ENCODE measurements at places on chromosomes 7 and 10.

DNA sequence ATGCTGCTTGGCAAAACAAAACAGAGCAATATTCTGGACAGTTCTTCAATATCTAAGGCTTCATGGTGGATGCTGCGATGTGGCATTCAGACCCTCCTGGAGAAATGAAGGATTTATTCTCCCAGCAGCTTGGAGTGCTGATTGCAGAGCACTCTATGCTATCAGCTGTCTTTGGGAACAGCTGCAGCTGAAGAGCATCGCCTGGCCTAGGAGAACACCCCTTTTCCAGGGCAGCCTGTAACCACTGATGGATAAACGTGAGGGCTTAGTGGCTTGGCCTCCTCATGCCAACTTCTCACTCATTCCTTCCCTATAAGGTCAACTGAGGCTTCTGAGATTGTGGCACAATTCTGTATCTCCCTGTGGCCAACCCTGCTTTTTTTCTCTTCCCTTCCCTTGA is 638.1 kb upstream of the CNTNAP2 start:
- no peak for DNase-seq

DNA sequence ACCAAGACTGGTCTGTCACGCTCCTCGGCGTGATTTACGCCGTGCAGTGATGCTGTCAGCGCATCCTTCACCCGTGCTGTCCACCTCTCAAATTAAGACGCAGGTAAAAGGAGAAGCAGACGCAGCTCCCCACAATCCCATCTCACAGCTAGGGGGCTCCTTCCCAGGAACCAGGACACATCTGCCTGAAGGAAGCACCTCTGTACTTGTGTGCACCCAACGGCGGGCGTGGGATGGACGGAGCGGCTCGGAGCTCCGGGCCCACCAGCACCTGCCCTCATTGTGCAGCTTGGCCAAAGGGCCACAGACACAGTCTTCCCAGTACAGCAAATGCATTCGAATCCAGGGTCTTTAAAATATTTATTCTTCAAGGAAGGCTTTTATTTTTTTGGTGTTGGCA is 55.3 kb downstream of the STK32C start:
- DNase-seq, result no peak

DNA sequence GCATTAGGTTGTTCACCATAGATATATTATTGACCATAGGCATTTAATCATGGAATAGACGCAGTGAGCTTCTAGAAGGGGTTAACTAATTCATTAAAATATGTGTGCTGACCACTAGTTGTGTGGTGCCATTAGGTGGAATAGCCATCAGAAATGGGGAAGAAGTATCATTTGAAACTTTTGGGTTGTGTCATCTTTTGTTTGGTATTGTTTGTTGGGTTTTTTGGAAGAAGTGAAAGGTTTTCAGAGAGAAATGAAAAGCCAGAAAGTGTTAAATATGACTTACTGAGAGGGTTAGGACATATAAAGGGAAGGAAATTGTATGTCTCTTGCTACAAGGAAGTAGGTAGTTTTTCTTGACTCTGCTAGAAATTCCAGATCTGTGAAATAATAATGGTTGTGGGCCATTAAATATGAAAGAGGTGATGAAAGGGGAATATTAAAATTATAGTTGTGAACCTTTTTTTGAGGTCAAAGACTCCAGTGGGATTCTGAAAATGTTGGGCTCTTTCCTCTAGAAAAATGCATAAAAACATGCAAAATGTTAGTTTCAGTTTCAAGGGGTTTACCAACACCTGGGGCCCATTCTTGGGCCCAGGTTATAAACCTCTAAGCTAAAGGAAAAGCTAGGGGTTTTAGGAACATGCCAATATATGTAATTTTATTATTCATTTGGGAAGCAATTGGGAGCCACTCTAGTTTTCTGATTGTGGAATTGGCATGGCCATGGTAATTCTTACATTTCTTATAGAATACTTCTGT is 348.5 kb downstream of the BBS9 start:
- DNase-seq, result no peak

- DNase-seq, result no peak
Observed at GRCh38 chr7:142875456-142875855, 10.1 kb downstream of the TRPV6 start.

DNA sequence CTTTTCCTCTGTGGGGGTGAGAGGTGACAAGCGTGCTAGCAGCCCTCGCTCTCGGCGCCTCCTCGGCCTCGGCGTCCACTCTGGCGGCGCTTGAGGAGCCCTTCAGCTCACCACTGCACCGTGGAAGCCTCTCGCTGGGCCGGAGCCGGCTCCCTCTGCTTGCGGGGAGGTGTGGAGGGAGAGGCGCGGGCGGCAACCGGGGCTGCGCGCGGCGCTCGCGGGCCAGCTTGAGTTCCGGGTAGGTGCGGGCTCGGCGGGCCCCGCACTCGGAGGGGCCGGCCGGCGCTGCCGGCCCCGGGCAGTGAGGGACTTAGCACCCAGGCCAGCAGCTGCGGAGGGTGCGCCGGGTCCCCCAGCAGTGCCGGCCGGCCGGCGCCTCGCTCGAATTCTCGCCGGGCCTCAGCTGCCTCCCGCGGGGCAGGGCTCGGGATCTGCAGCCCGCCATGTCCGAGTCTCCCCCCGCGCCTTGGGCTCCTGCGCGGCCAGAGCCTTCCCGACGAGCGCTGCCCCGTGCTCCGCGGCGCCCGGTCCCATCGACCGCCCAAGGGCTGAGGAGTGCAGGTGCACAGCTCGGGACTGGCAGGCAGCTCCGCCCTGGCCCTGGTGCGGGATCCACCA is 352.8 kb upstream of the PODXL start:
- DNase-seq, result no peak

DNA sequence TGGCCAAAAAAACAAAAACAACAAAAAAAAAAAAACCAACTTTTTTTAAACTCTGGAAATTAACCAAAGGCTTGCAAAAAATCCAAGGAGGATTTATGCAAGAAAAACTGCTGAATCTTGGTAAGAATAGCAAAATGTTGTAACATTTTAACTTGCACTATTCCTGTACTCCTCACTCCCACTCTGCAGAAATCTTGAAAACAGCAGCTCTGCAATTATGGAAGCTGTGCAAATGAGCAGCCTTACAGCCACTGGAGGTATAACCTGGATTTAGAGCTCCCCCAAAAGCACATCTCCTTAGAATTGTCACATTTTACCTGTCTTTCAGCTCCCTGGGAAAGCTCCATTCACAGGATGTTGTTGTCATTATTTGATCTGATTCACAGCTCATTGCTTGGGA is 41.8 kb upstream of the LRGUK start:
- DNase-seq, result no peak

DNA sequence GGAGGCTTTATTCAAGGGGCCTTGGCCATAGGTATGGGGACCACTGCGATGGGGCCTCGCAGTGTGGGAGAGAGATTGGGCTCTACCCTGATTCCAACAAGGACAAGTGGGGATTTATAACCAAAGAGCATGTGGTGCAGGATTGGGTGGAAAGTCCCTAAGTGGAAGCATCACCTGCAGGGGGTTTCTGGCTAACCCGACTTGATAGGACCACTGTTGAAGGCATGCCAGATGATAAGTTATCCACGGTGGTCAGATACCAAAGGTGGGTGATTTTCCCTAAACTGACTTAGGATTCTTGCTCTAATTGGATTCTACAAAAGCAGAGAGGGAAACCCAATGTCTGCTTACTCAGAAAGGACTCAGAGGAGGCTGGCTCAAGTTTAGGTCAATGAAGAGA is 429.6 kb upstream of the LRGUK start:
- DNase-seq, result no peak

Measured in activated CD4-positive, alpha-beta memory T cell treated with anti-CD3 and anti-CD28 coated beads, Interleukin-2, amount 10 ng/mL, durations not matched to agents 7 days and 5 days (primary cell).